Glutamatergic neuron (in vitro differentiated cells): ENCODE measurements at places on chromosomes 12 and 14. TPM values are rescaled to one million over a fixed set of nuclear protein-coding genes. Genes with fewer than 3 reads are reported as not detected.
A peak's percentile ranks its signal among the peaks of the same experiment; 100 is the strongest.

GRCh38 chr14:24928386-24928900 lies 121.5 kb downstream of the STXBP6 start:
- H3K4me1 ChIP-seq: no peaks in the 10 kb centered on the region
- H3K27me3 ChIP-seq: no peaks in the 10 kb centered on the region
- no peaks in the 10 kb centered on the region for H3K36me3 ChIP-seq
- no peak overlapping the region for H3K27ac ChIP-seq

GATC gene
- total RNA-seq: 16.8 TPM

ESPL1 gene
- 5.1 TPM for total RNA-seq

- no peaks in the 10 kb centered on the region for H3K27me3 ChIP-seq
- DNase-seq: peak; percentile 71
- no peaks in the 10 kb centered on the region for H3K36me3 ChIP-seq
- no peak overlapping the region for H3K27ac ChIP-seq
These were observed 693 bp downstream of the MAP3K9 start for GRCh38 chr14:70808416-70809224.

KRT5 gene
- not detected for total RNA-seq

DNA sequence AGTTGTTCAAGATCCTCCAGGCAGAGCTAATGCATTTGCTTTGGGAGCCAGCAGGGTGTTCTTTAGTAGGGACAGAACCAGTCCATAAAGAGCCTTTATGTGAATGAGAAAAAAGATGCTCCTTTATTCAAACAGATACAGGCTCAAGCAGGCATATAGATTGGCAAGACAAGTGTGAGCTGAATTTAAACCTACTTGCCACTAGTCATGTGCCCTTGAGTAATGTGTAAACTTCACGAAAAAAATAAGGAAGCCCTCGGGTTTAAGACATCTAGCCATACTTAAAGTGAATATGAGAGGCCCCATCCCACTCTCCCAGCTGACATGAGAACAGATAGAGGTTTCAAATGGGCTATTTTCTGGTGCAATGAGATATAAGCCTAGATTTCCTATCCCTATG lies 43.1 kb upstream of the STRAP start:
- H3K4me1 ChIP-seq: no peaks in the 10 kb centered on the region
- no peak for DNase-seq
- peaks cover 1% of the 10 kb centered on the region for H3K27me3 ChIP-seq
- no peaks in the 10 kb centered on the region for H3K36me3 ChIP-seq

FITM1 gene
- total RNA-seq: 0.66 TPM

DLGAP5 gene
- total RNA-seq: 8.2 TPM

- H3K4me1 ChIP-seq: no peaks in the 10 kb centered on the region
- no peaks in the 10 kb centered on the region for H3K27me3 ChIP-seq
- H3K4me3 ChIP-seq: no peak overlapping the region
- H3K27ac ChIP-seq: no peak overlapping the region
These were observed 193.9 kb downstream of the FUT8 start for GRCh38 chr14:65606460-65606859.

LRP6 gene
- 48.3 TPM for total RNA-seq

ERH gene
- total RNA-seq: 223 TPM

DNA sequence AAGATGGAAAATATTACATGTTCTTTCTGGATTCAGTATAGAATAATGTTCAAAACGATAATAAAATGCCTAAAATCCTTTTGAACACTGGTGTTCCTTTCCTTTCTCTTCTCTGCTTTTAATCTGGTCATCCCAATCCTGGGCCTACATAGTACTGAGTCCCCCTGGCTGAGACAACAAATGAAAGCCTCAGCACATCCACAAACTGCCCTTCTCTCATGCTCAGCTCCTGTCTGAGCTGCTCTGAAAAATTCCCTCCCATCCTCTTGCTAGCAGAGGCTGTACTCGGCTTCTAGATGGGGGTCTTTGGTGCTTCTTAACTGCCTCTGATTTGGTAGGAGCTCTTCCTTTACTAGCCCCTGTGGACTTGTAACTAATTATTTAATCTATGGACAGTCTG lies 232.3 kb downstream of the MED13L start:
- peaks cover 7% of the 10 kb centered on the region for H3K36me3 ChIP-seq
- H3K4me1 ChIP-seq: peaks cover 7% of the 10 kb centered on the region
- DNase-seq: no peak
- no peak overlapping the region for H3K4me3 ChIP-seq
- peak overlapping the region; percentile 59 for H3K27ac ChIP-seq

- H3K4me3 ChIP-seq: no peak overlapping the region
- no peaks in the 10 kb centered on the region for H3K27me3 ChIP-seq
- peaks cover 13% of the 10 kb centered on the region for H3K4me1 ChIP-seq
- no peak overlapping the region for H3K27ac ChIP-seq
- H3K36me3 ChIP-seq: no peaks in the 10 kb centered on the region
These were observed 32.8 kb downstream of the DUSP16 start for GRCh38 chr12:12529783-12530421.

DNA sequence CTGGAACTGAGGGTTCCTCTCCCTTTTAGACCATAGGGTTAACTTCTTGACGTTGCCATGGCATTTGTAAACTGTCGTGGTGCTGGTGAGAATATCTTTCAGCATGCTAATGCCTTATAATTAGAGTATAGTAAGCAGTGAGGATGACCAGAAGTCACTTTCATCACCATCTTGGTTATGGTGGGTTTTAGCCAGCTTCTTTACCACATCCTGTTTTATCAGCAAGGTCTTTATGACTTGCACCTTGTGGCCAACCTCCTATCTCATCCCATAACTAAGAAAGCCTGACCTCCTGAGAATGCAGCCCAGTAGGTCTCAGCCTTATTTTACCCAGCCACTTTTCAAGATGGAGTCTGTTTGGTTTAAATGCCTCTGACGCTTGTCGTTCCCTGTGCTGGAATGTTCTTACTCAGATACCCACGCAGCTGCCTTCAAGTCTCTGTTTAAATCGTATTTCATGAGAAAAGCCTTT lies 44.2 kb downstream of the BBS10 start:
- H3K27me3 ChIP-seq: no peaks in the 10 kb centered on the region
- H3K27ac ChIP-seq: no peak overlapping the region
- H3K36me3 ChIP-seq: no peaks in the 10 kb centered on the region
- H3K4me3 ChIP-seq: no peak overlapping the region
- no peak for DNase-seq
- H3K4me1 ChIP-seq: no peaks in the 10 kb centered on the region

GRCh38 chr12:47718531-47718930 lies 6.8 kb downstream of the ENDOU start:
- H3K27me3 ChIP-seq: no peaks in the 10 kb centered on the region
- no peak for DNase-seq
- no peak overlapping the region for H3K4me3 ChIP-seq
- H3K36me3 ChIP-seq: no peaks in the 10 kb centered on the region

GRCh38 chr14:36014236-36014635 lies 162.3 kb downstream of the PTCSC3 start:
- DNase-seq: no peak
- H3K4me3 ChIP-seq: no peak overlapping the region
- H3K36me3 ChIP-seq: no peaks in the 10 kb centered on the region
- no peak overlapping the region for H3K27ac ChIP-seq

GLIPR1L1 gene
- total RNA-seq: not detected

- H3K27me3 ChIP-seq: peaks cover 2% of the 10 kb centered on the region
- H3K36me3 ChIP-seq: no peaks in the 10 kb centered on the region
- DNase-seq: no peak
- no peak overlapping the region for H3K4me3 ChIP-seq
These were observed 781.2 kb downstream of the FLRT2 start for GRCh38 chr14:86311151-86311550.

DNA sequence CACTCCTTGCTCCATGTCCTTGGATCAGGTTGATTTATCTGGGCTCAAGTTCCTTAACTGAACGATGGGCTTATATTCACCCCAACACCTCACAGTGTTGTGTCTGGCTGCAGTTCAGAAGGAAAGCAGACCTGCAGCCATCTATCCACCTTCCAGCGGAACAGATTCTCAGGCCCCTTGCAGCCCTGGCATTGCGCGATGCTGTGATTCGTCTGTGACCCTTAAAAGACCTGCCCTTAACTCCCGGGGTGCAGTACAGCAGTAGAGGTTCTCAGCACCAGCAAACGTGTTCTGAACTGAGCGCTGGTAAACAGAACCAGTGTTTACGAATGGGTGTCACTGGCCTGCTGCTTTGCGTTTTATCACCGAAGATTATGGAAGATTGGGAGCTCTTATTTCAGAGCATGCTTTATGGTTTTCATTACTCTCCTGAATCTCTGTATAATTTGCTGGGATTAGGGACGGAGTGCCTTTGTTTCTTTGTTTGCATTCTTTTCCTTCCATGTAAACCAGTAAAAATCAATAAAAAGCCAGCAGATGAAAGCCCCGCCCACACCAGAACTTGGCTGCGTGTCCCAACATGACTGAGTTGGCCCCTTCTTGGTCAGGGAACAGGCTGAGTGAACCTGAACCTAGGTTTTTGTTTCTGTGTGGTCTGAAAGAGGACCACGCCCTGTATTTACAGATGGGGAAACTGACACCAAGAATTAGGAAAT lies 286.7 kb upstream of the CRY1 start:
- no peak overlapping the region for H3K4me3 ChIP-seq
- no peaks in the 10 kb centered on the region for H3K36me3 ChIP-seq
- H3K27ac ChIP-seq: no peak overlapping the region
- H3K4me1 ChIP-seq: peaks cover 5% of the 10 kb centered on the region
- H3K27me3 ChIP-seq: peaks cover 4% of the 10 kb centered on the region

HRK gene
- 2.4 TPM for total RNA-seq

FGF23 gene
- not detected for total RNA-seq

GRCh38 chr12:29241821-29242591 lies 92.9 kb downstream of the FAR2 start:
- H3K4me3 ChIP-seq: no peak overlapping the region
- DNase-seq: no peak
- H3K27ac ChIP-seq: peak overlapping the region; percentile 1
- peaks cover 20% of the 10 kb centered on the region for H3K4me1 ChIP-seq
- H3K27me3 ChIP-seq: no peaks in the 10 kb centered on the region

DNA sequence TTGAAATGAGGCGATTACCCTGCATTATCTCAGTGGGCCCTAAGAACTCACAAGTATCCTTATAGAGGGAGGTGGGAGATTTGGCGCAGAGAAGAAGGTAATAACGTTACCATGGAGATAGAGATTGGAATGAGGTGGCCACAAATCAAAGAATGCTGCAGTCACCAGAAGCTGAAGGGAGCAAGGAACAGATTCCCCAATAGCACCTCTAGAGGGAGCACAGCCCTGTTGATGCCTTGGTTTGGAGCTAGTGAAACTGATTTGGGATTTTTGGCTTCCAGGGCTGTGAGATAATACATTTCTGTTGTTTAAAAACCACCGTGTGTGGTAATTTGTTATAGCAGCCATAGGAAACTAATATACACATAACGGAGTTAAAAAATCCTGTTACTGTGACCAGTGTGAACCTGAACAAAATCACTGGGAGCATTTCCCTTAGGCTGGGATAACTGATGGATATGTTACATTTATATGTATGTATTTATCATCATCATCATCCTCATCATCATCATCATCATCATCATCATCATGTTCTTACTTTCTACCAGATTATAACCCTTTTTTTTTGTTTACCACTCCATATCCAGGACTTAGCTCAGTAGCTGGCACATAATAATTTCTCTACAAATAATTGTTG lies 100.3 kb downstream of the LIN7A start:
- H3K27me3 ChIP-seq: no peaks in the 10 kb centered on the region
- H3K4me3 ChIP-seq: no peak overlapping the region
- H3K4me1 ChIP-seq: peaks cover 21% of the 10 kb centered on the region
- H3K27ac ChIP-seq: no peak overlapping the region
- peak; percentile 28 for DNase-seq

DNA sequence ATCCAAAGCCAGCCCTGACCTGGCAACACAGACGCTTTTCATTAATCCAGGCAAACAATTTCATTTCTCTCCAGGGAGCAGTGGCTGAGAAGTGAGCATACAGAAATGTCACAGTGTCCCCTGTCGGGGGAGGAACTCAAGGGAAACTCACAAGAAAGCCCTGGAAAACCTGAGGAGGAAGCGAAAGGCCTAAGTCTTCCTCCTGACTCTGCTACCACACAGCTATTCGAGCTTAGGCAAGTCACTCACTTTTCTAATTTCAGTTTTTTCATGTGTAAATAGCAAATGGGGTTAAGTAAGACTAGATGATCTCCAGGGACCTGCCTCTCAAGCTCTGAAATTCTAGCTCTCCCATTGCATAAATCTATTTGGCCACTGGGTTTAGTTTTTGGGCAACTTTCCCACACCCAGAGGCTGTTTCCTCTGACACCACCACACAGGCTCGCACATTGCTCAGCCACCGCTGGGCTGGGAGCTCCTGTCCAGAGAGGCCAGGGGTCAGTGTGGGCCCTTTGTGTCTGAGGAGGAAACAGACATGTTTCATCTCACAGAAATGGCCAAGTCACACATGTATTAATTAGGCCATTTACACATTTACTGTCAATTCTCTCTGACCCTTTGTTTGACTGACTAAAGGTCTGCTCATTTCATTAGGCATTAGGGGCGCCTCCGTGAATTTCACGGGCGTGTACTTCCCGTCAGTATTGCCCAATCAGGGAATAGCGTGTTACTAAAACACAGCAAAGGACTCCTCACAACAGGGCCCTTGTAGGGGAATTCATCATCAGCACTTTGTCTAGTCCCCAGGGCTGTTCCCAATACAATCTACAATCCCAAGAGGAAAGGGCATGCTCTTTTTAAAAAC lies 9.8 kb upstream of the PNMA1 start:
- no peak for DNase-seq
- H3K27me3 ChIP-seq: peaks cover 3% of the 10 kb centered on the region
- H3K4me3 ChIP-seq: peak overlapping the region; percentile 52
- H3K36me3 ChIP-seq: no peaks in the 10 kb centered on the region
- H3K4me1 ChIP-seq: peaks cover 26% of the 10 kb centered on the region

GRCh38 chr12:4296751-4297150 lies 23.2 kb downstream of the CCND2 start:
- H3K27me3 ChIP-seq: no peaks in the 10 kb centered on the region
- H3K4me1 ChIP-seq: peaks cover 2% of the 10 kb centered on the region
- H3K36me3 ChIP-seq: peaks cover 15% of the 10 kb centered on the region

DNA sequence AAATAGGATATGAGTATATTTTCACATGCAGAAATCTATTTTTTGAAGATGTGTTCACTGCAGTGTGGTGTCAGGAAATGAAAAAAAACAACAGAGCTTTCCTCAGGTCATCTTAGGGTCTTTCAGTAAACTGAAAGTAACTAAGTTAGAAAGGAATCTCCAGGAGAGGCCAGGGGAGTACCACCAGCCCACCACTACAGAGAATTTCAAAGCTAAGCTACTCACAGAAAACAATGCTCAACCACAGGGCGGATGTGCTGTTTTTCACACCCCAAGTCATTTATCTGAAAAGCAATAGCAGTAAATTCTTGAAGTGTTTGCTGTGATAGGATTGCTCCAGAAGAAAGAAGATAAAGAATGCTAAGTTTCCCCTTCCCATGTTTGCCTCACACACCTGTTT lies 79.0 kb downstream of the IFNG start:
- DNase-seq: no peak
- H3K4me1 ChIP-seq: no peaks in the 10 kb centered on the region
- peaks cover 2% of the 10 kb centered on the region for H3K27me3 ChIP-seq
- H3K27ac ChIP-seq: no peak overlapping the region
- H3K4me3 ChIP-seq: no peak overlapping the region
